ENCODE measurements at places on chromosomes 6 and 20. TPM values are rescaled to one million over a fixed set of nuclear protein-coding genes. Genes with fewer than 3 reads are reported as not detected.
A peak's percentile ranks its signal among the peaks of the same experiment; 100 is the strongest.

COX4I2 gene
- total RNA-seq: not detected

EYA2 gene
- total RNA-seq: 1.6 TPM

RAET1G gene
- total RNA-seq: not detected

TFAP2C gene
- 5.8 TPM for total RNA-seq

SMLR1 gene
- not detected for total RNA-seq

POM121L2 gene
- total RNA-seq: 0.09 TPM

MCHR2 gene
- not detected for total RNA-seq

PRDM1 gene
- 1.1 TPM for total RNA-seq

DNA sequence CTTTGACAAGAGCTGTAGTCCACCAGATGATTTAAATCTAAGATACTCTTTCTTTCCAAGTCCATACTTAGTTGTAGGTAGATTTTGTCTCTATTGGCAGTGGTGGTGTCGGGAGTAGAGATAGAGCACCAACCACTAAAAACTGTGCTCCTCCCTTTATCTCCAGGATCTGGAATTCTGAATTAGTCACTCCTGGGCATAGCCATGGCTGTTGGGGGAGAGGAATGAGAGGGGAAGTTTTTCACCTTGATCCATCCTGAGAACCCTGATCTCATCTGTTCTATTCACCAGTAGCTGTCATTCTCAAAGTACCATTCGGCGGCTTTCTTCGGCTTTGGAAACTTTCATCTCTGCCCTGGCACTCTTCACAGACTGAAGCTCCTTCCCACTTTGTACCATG is 35.6 kb upstream of the NKX2-4 start:
- no peak for DNase-seq

- no peak for DNase-seq
Measured at GRCh38 chr20:53930651-53931504, 139.5 kb downstream of the BCAS1 start.

DNA sequence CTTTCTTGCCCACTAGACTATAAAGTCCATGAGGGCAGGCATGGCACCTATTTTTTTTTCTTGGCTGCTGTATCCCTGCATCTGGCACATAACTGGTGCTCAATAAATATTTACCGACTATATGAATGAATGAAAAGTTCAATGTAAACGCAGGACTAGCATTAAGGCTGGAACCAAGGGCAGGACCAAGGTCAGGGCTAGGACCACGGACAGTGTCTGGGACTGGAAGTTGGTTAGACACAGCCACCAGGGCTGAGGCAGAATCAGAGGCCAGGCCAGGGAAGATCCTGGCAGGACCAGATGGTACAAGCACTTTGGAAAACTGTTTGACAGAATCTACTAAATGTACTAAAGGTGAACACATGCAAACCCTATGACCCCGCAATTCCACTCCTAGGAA is 3.7 kb downstream of the TNXB start:
- no peak for DNase-seq

DNA sequence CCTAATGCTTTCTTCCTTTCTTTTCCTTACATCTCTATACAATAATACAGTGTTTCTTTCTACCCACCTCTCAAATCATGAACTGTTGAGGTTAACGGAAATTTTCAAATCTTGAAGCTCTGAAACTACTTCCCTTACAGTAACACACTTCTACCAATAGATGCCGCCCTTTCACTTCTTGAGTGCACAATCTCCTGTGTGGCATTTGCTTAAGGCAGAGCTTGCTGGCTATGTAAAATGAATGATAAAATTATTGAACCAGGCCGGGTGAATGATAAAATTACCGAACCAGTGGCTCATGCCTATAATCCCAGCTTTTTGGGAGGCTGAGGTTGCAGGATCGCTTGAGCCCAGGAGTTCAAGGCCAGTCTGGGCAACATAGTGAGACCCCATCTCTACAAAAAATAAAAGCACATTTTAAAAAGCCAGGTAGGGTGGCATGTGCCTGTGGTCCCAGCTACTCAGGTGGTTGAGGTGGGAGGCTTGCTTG is 56.8 kb downstream of the KCNS1 start:
- DNase-seq: no peak

GRCh38 chr6:66289889-66290288 is 582.9 kb upstream of the EYS start:
- peak; percentile 9 for DNase-seq

GRCh38 chr6:158808941-158809678 is 10.1 kb downstream of the EZR start:
- no peak for DNase-seq

DNA sequence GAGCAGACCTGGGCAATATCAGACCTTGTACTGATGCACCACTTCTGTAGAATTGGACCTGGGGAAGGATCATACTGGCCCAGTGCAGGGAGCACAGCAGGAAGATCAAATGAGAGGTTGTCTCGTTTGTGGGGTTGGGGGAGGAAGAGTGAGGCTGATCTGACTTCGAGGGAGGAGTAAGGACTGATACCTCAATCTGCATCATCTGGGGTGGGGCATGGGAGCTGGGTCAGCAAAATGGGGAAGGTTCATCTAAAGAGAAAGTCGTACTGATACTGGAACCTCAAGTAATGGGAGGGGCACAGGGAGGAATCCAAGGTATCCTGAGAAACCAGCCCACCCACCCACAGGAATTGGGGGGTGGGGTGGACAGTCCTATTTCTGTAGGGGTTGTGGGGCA is 3.7 kb downstream of the RNF39 start:
- DNase-seq: no peak

DNA sequence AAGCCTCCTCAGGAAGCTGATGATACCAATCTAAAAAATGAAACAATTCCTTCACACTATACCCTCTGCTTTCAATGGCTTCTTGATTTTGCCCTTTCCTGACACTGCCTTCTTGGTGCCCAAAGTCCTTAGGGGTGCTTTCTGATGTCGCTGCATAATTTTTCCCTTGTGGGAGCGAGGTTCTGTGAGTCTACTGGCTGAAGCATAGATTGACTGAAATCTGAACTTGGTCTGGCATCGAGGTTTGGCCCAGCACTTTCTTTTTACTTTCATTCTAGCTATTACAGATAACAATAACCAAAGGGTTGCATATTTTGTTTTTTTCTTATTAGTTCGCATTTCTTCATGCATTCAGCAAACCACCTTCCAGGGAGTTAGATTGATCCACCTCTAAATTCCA is 65.8 kb downstream of the E2F3 start:
- DNase-seq: no peak

GRCh38 chr6:77856391-77856790 is 203.6 kb downstream of the MEI4 start:
- no peak for DNase-seq

DNA sequence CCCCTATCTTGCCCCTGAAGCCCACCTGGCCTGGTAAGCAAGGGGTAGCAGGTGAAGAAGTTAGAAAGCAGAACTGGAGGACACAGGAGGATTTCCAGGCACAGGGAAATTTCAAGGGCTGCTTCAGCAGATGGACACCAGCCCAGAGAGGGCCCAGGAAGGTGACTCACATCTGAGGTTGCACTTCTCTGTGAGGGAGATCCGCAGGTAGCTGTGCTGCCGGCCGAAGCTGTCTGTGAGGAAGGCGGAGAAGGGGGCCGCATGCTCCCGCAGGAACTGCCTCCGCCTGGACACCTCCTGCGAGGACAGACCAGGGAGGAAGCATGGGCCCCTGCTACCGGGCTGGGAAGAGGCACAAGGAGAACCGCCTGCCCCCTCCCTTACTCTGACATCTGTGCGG is 7.1 kb downstream of the MOCS1 start:
- DNase-seq: no peak

DNA sequence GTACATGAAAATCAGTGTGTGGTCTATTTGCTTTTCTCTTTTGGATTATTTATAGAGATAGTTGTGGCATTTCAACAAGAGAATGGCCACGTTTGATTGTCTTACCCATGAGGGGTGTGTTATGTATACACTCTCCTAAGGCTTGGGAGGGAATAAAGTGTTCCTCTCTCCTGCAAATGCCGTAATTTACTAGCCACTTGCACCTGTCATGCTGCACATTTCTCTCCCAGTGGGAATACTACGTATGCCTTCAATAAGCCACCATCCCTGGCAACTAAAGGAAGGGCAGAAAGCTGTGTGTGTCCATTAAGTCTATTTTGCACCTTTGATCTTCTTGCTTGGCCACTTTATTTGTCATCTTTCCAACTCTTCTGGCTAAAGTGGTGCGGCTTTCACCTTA is 541.2 kb downstream of the QKI start:
- no peak for DNase-seq

- DNase-seq: no peak
Measured at GRCh38 chr20:6420336-6420735, 297.5 kb upstream of the FERMT1 start.

GRCh38 chr6:25959890-25960536 is 2.6 kb upstream of the TRIM38 start:
- DNase-seq: no peak

DNA sequence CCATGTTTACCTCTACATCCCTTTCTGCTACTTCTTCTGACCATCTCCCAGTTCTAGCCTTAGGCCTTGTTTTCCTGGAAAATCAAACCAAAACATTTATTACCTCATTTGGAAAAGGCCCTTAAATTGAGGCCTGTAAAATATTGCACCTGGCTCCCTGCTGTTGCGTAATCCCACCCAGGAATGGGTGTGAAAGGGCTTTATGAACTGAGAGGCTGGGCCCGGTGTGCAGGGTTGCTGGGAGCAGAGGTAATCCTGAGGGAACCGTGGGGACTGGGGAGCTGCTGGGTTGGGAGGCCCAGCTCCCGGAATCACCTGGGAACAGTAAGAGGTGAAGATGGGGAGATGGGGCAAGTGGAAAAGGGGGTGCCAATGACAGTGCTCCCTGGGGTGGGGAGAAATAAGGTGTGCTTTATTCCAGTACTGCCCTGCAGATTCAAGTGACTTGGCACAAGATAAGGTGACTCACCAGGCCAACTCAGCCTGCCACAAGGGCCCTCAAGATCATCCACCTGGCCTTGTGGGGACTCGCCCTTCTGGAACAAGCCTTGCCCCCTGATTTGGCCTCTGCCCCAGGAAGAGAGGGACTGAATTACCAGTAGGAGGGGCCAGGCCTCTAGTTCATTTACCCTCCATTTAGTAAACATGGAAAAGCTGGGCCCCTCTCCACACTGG is 44.2 kb downstream of the KCNK5 start:
- no peak for DNase-seq

DNA sequence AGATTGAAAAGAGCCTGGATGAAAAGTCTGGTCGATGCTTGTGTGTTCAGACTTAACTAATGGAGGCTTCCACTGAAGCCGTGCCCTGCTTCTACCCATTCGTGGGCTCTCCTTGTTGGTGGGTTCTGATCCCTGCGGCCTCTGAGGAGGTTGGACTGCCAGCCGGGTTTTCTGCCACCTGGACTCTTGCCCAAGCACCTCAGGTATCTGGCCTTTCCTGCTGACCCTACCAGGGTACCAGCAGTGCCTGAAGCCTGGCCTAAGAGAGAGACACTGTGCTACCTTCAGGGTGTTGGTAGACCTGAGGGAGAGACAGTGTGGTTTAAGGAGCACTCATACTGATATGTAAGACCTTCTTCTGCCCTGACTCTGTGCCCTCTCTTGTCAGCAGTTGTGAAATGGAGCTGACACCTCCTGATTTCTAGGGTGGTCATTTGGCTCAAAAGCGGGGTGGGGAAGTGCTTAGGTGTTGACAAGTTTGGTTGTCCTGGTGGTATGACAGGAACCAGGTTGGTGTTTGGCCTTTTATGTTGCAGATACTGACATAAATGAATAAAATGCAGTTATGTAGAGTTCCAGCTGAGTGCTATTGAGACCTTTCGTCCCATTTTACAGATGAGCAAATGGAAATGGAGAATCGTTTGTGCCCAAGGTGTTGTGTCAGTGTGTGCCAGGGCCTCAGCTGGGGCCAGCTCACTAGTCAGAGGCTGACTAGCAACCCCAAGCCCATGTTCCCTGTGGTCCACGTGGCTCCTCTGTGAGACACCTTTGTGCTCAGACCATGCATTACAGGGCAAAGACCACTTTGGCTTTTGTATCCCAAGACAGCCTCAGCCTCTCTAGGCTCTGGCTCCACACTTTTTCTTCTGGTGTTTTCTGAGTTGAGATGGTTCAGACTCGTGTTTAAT is 3.1 kb downstream of the PLCG1 start:
- no peak for DNase-seq

GRCh38 chr20:48019496-48019895 is 234.2 kb upstream of the SULF2 start:
- no peak for DNase-seq

DNA sequence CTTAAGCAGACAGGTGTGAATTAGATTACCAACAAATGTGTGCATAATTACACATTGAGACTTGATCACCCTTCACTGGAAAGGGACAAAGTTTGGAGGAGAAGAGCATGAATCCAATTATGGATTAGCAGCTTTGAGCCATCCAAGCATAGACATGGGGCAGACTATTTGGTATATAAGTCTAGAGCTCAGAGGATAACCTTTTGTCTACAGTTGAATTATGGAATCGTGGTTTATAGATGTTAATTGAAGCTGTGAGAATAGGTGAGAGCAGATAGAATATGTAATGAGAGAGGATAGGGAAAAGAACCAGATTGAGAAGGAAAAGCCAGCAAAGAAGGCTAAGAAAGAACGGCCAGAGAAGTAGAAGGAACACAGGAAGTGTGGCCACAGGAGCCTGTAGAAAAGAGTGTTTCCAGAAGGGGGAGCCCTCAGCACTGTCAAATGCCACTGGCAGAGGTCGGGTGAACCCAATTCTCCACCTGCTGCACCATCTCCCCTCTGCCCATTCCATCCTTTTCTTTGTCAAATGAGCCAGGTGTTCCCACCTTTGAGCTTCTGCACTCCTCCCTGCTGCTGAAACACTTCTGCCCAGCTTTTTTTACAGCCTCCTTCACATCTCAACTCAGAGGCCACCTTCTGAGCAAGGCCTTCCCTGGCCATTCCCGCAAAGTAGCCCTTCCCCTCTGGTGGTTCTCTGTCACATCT is 7.3 kb downstream of the DNTTIP1 start:
- peak; percentile 36 for DNase-seq

DNA sequence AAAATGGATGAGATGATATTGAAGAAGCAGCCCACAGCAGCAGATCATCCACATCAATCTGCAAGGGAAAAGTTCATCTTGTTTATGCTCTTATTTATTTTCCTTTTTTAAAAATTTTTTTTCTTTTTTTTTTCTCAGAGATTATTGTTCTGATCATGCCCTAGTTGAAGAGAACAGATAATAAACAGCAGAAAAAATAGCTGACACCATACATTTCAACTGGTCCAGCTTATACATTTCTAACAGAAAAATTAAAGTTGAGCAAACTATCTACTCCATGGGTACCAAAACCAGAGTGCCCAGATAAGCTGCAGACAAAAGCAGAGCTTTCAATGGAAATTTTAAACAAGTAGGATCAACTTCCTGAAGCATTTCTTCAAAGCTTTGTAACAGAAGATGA is 9.3 kb downstream of the KIAA0319 start:
- DNase-seq: no peak

DNA sequence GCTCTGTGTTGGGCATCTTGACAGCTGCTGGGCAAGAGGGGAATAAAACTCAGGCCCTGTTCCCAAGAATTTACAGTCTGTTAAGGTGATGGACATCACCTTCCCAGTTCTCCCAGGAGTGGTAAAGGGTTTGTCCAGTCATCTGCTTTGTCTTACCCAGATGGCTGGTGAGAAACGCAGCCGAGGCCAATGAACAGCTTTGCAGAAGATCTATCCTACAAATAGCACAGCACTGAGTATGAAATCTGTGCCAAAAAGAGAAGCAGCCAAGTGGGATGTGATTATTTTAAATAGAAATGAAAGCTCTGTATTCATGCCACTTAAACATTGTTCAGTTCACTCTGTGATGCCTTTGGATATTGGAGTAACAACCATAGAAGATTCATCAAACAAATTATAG is 132.7 kb upstream of the SLC22A16 start:
- DNase-seq: no peak

GRCh38 chr6:137043710-137044365 is 927 bp downstream of the IL20RA start:
- DNase-seq: no peak

All from H1 (cell line).